ENCODE measurements at places on chromosomes 3 and 15.

DNA sequence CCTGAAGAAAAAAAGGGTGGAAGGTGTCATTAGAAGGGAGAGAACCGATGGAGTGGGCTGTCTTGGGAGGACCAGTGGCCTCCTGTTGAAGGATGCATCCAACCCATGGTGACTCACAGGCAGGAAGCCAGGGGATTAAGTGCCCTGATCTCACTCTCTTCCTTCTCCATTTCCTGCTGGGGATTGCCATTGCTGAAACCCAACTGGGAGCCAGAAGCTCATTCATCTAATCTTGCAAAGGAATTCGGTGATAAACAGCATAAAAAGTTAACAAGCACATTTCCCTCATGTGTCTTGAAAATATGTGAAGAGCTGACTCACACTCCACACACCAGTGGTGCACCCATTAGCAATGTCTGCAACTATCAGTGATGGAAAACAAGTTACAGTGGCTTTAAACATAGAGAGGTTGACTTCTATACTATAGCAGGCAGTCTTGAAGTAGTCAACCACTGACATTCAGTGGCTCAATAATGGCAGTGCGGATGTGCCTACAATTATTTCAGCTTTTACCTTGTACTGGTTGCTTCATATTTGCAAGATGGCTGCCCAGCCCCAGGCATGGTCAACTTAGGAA, 12.8 kb upstream of the CSRNP1 start:
- no peak for DNase-seq

- DNase-seq, result no peak
These were observed 127.6 kb downstream of the DUT start for GRCh38 chr15:48458876-48459275.

GRCh38 chr3:143654906-143655305, 193.4 kb downstream of the SLC9A9 start:
- DNase-seq, result no peak

GRCh38 chr3:217948-218347, 21.4 kb downstream of the CHL1 start:
- DNase-seq, result no peak

DNA sequence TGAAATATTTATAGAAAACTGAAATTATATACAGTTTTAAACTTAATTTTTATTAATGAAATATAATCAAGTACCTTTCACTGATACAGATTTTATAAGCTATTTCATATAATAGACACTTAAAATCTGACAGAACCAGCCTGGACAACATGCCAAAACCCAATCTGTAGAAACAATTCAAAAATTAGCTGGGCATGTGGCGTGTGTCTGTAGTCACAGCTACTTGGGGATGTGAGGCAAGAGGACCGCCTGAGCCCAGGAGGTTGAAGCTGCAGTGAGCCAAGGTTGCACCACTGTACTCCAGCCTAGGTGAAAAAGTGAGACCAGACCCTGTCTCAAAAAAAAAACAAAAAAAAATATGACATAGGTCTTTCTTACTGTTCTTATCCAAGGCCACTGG, 238.3 kb upstream of the MANF start:
- no peak for DNase-seq

- DNase-seq, result no peak
These were observed 16.6 kb downstream of the ZNF35 start for GRCh38 chr3:44665173-44665572.

DNA sequence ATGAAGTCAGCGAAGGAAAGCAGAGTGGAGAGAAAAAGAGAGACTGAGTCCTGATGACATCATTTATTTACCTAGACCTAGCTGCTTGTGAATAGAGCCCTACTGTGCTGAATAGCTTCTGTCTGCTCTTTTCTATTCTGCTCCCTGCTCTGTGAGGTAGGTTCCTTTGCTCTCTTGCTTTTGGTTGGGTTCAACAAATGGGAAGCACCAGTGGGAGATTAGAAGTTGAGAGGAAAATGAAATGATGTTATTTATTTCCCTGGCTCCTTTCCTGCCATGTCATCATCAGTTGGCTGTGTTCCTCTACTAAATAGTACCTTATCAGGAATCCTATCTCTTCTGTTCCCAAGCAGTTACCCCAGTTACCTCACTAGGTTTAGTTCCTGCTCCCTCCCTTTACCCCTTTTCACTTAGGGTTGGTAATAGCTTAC, 23.5 kb downstream of the DTWD1 start:
- no peak for DNase-seq

DNA sequence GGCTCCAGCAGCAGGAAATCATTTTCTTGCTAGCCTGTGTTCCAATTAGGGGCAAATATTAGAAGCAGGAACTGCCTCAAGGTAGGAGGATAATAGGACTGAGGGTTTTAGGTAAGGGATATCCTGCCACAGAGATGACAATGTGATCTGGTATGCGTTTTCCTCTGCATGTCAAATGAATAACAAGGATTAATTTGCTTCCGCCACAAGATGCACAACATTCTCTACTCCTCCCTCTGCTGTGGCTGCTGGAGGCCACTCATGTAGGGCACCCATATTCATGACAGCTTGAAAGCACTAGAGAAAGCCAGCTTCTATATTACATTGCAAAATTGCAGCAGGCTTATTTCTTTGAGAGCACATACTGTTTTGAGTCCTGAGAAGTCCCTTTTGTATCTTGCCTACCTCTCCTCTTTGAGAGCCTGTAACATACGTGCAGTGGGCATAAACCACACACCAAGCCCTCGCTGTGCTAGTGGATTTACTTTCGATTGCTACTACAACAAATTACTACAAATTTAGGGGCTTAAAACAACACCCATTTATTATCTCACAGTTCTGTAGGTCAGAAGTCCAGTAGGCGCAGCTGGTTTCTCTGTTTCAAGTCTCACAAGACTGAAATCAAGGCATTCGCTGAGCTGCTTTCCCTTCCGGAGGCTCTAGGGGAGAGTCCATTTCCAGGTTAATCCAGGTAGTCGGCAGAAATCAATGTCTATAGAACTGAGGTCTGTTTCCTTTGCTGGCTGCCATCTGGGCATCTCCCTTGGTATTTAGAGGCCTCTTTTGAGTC, 5.9 kb upstream of the CD47 start:
- DNase-seq, result no peak

DNA sequence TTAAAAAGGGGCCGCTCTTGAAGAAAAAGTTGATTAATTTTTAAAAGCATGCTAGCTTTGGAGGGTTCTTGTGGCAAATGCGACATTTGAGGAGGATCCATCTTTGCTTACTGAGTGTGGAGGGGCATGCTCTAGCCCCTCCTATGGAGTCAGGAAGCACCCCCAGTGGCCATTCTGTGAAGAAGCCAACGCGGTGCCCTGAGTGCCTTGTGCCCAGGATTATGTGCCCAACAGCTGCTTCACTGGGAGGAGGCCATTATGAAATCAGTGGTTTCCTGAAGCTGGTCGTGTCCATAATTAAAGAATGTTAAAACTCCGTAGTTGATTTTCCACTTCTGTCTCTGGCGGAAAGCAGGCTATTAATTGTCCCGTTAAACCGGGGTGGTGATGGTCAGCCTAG, 69.1 kb upstream of the TNFAIP8L3 start:
- DNase-seq, result no peak

DNA sequence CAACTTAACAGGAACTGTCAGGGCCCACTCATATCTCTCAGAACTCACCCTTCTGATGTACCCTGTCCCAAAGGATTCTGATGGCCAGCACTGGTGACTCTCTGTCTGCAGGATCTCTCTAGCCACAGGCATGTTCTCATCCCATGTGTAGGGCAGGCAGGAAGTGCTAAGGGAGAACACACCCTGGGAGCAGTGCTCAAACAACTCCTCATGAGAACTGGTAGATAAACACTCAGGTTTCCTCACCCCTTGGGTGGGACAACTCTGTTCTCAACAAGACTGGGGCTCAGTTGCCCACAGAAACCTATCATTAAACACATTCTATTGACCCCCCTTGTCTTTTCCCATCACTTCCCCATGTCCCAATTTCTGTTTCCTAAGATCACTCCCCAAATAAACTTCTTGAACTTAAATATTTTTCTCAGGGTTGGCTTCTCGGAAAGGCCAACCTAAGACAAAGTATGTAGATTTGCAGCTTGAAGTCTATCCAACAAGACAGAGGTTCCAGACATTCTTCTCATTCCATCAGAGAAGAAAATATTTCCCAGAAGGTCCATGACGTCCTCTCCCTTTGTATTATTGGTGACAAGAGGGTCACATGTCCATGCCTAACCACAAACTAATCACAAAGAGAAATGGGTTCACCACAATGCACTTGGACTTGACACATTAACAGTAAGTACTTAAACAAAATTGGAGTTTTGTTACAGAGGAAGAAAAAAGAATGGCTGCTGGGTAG, 276.6 kb upstream of the GADL1 start:
- no peak for DNase-seq

DNA sequence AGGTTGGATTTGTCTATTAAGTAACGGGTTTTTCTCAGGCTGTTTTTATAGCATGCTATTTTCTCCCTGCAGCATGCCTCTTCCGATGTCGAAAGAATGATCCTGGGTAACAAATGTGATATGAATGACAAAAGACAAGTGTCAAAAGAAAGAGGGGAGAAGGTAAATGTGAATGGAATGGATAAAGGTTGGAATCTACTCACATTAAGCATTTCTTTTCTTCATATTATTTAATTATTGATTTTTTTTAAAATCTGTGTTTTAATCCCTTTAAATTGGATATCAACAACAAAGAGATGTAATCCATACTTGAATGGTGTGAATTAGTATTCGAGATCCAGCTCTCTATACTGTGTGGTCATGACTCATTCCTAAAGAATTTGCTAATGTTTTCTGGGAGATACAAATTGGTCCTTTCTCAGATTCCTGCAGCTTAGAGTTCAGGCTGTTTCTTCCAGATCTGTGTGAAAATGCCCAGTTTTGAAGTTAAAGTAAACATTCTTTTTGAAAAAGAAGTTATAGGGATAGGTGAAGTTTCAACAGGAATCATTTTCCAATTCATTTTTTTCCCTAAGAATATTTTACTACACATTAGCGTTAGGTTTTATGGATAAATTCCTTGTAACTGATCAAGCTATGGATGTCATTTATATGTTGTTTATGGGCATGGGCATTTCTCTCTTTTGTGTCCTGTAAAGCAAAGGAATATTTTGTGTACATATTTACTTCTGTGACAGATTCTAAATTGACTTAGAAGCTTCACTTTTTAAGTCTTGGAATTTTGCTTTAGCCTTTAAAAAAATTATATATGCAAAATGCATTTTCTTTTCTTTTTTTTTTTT, 20.8 kb upstream of the APH1B start:
- no peak for DNase-seq

All from activated CD8-positive, alpha-beta memory T cell treated with anti-CD3 and anti-CD28 coated beads, Interleukin-2, amount 50 U/mL, for 48 hours (primary cell).